ENCODE measurements at places on chromosomes 2 and 18.
A peak's percentile ranks its signal among the peaks of the same experiment; 100 is the strongest.

- no peak for DNase-seq
Measured at GRCh38 chr2:206435742-206436141, 7.6 kb upstream of the ADAM23 start.

DNA sequence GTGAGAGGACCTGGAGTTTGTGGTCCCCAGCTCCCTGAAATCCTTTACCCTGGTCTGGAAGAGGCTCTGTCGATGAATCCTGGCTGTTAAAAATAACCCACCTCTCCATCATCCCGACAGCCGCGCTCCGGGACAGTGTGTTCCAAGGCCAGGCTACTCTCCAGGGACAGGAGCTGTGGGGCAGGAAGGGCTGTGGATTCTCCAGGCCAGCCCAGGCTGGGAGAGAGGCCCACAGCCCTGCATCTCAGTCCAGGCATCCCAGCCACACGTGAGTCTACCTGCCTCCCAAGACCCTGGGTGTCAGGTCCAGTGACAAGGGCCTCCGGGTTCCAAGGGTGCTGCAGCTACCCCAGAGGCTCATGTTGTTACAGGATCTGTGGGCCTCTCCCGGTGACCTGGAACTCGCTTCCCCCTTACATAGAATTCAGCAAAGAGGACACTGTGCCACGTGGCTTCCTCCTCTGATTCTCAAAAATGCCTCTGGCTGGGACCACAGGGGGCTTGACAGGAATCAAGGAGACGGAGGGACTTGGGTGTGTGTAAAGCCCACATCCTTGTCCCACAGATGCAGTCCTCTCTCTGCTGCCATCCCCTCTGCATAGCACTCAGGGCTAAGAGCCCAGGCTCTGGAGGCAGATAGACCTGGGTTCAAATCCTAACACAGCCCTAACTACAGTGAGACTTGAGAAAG is 17.3 kb downstream of the ADRA2B start:
- peak; percentile 5 for DNase-seq

DNA sequence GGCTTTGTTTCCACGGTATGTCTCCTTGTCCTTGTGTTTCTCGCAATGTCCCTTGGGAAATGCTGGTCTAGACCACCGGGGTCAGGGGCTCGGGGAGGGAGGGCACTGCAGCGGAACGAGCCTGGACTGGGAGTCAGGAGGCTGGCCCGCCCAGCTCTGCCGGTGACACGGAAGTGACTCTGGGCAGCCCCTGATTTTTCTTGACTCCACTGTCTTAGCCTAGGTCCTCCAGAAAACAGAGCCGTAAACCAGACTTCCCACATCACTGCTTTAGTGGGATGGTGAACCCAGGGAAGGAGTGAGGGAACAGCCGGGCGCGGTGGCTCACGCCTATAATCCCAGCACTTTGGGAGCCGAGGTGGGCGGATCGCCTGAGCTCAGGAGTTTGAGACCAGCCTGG is 144.2 kb downstream of the ASB1 start:
- DNase-seq: no peak

DNA sequence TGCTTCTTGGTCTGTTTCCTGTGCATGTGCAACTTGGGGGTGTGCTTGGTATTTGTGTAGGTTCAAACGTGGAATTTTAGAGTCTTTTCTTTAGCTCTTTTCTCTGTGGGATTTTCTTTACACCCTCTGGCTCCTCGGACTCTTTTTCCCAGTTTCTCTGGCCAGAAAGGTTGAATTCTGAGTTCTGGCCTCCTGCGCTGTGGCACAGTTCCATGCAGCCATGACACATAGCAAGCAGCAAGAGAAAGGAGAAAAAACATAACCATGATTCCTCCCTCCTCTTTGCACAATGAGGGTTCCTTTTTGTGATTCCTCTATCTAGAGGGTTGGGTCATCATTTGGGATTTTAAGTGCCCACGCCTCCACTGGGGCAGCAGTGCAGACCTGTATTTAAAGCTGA is 33.8 kb downstream of the TMEM182 start:
- no peak for DNase-seq

- DNase-seq: no peak
Measured at GRCh38 chr18:34913837-34914661, 127.2 kb upstream of the MAPRE2 start.

- DNase-seq: no peak
Measured at GRCh38 chr18:8277270-8277669, 332.0 kb upstream of the RAB12 start.

Measured in AG20443 (cell line).